ENCODE measurements at places on chromosomes 4 and X. TPM values are rescaled to one million over a fixed set of nuclear protein-coding genes. Genes with fewer than 3 reads are reported as not detected.

The FSTL5 gene
- total RNA-seq, result 0.12 TPM

DNA sequence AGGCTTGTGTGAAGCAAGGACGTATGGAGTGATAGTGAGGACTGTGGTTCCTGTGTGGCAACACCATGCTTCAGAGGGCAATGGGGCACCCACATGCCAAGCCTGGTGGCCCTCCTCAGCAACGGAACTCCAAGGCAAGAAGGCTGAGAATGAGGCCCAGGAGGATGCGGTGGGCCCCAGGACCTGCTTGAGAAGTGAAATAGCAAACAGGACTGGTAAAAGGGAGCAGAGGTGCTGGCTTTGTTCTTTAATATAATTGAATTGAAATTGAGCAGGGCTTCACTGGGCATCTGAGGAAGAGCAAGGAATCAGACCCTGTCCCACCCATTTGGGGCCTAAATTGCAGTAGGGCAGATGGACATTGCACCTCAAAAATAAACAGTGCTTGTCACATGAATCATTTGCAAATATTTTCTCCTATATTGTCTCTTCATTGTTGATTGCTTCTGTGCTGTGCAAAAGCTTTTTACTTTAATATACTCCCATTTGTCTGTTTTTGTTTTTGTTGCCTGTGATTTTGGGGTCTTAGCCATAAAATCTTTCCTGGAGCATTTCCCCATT, 2.3 kb downstream of the TMEM187 start:
- no peak for DNase-seq

DNA sequence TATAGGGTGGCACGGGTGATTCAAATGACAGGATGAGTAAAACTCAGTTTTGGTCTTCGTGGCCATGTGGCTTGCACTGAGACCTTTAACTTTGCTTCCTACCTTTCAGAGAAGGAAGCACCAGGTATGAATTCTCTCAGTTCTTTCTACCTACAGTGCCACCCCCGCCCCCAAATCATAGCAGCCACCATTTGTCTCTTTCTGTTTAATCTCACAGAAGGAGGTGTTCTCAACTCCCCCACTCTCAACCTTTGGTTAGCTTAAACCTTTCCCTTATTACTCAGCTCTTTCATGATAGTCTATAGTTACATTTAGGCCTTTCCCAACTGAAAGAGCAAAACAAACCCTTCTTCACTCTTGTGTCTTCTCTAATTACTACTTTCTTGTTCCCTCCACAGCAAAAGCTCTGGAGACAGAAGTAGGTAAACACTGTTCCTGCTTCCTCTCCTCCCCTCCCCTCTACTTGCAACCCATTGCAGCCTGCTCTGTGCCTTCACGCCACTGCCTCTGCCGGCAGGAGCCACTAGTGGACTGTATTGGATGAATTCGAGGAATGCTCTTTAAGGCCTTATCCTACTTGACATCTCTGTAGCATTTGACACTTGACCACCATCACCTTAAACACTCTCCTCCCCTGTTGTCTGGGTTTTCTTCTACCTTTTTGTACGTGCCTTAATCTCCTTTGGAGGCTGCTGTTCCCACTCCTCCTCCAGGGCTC, 123.7 kb downstream of the AFF1 start:
- DNase-seq, result peak; percentile 70

DNA sequence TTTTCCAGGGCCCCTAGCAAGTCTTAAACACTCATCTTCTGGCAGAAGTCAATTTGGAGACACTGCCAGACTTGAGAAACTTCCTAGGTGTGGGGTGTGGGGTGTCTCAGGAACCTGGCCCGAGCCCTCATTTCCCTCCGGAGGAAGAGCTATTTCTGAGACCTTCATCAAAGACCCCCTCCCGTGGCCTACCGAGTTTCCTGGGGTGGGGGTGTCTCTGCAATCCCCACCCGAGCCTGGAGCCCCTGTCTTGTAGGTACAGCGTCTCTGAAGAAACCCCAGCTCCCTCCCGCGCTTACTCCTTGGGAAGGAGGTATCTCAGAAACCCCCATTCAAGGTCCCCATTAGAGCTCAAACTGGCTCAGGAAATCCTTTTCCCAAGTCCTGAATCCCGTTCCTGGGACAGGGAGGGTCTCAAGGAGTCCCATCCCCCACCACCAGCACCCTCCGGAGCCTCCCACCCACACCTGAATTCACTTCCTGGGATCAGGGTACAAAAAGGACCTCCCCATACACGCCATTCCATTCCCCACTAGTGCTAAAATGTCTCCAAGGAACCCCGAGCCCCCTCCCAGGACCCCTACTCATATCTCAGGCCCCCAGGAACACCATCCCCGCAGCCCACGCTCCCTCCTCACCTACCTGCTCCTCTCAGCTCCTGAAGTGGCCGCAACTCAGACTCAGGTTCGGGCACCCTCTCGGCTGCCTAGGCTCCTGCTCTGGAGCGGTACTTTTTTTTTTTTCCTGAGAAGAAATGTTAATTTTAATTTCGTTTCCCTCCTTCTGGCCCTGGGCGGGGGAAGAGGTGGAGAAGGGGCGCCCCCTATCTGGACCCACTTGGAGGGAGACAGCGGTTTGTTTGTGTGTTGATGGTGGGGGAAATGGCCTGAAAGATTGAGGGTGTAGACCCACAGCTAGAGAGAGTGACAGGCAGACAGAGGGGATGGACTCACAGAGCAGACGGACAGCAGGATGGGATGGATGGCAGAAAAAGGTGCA, 1.1 kb downstream of the SLC38A5 start:
- DNase-seq, result no peak

The TLL1 gene
- total RNA-seq, result 6.8 TPM

DNA sequence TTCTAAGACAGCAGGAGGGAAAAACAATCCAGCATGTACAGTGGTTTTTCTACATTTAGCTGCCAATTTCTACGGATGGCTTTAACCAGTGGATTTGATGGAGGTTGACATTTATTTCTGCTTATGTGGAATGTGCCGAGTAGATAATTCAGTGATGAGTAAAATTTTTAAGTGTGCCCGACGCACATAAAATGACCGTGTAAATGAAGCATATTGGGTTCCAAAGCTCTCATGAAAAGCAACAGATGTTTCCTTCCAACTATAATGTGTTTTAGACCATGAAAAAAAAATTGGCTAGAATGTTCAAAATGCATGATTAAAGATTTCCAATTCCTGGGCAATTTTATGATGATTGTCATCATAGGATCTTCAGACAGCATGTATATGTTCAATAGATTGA, 14.1 kb downstream of the INPP4B start:
- DNase-seq, result no peak

The UGT8 gene
- total RNA-seq, result 0.39 TPM

The ARMCX2 gene
- total RNA-seq, result 28.9 TPM

- no peak for DNase-seq
These were observed 40.9 kb upstream of the PRSS48 start for GRCh38 chr4:151236036-151236435.

The LNX1 gene
- total RNA-seq, result 0.39 TPM

DNA sequence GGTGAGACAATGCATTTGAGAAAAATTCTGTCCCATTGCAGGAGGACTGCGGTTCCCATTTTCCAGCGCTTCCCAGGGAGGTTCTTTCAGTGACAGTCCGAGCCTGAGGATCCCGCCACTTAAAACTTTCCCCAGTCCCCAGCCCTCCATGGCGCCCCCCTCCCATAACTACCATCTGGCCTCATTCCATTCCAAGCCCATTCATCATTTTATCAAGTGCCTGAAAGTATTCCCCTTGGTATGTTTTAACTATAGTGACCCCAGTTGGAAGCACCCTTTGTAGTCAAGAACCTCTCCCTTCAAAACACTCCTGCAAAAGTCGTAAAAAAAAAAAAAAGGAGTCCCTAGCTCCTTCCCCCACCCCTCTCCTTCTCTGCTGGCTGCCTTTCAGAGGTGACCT, 1.2 kb downstream of the RASL11B start:
- no peak for DNase-seq

The SHISA3 gene
- 0.20 TPM for total RNA-seq

- DNase-seq, result peak; percentile 59
These were observed at the start of gene PCDH19 for GRCh38 chrX:100409610-100410590. Gene PCDH19, minus strand, starts transcription at chrX:100410273. Its CDS starts 1,676 bp downstream, at chrX:100408597.

DNA sequence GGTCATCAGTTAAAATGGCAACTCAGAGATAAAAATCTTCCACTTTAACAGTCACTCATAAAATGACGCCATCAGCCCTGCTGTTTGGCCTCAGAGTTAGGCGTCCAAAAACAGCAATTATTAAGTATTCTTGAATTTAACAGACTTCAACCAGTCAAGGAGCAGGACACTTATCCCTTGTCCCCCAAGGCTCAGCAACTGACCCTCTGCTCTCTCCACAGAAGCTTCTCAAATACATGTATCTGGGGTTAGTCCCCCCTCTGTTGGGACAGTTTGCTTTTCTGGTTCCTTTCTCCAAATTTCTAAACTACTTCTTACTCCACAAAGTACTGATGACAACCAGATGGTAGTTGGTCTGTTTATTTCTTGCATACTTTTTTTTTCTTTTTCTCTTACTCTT, 54.4 kb downstream of the SOD3 start:
- DNase-seq, result no peak

- no peak for DNase-seq
These were observed 15.5 kb downstream of the TNIP3 start for GRCh38 chr4:121148621-121149020.

DNA sequence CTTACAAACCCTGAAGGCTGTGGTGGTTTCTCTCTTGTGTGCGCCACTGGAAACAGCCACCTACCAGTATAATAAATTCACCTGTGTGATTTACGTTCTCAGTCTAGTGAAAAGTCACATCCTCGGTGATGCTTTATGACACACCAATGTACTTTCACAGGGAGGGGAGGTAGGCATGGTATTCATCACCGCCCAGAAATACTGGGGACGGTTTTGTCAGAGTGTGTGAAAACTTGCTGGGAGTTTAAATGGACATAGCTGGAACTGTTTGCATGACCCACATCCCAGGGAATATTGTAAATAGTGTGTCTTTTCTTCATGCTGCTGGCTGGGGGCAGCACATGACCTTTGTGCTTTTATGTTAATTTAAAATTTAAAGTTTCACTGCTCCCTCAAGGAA, 421.8 kb downstream of the MAPK10 start:
- DNase-seq, result no peak

The PDE5A gene
- total RNA-seq, result 42.0 TPM

The TNMD gene
- total RNA-seq, result not detected

DNA sequence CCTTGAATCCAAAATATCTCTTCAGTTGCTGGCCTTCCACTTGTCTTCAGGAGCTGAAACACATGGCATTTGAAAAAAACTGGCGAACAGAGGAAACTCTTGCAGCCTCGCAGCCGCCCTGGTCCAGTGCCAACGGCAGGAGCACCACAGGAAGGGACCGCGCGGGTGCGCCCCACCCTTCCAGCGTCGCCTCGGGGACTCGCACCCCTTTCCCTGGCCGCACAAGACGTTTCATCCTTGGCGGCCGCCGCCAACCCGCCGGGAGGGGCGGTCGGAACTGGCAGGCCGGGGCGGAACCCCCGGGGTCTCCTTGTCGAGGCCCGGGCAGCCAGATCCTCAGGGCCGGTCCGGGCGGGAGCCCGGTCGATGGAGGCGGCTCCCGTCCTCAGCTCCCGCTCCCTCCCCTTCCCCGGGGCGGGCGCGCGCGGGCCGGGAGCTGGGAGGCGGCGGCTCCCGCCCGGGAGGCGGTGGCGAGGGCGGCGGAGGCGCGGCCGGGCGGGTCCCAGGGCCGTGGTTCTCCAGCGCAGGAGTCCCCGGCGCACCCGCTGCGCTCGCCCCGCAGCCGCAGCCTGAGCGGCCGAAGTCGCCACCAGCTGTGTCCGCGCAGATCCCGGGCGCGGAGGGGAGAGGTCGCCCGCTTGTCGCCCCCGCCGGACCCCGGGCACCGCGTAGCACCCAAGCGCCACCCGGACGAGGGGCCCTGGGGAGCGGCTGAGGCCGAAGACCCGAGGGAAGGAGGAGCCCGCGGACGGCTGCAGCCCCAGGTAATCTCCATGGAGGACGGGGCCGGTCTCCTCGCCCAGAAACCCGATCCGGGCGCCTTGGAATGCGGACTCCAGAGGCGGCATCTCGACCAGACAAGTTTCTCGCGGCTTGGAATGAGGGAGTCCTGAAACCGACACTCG, 886 bp upstream of the NDST3 start:
- peak; percentile 37 for DNase-seq

DNA sequence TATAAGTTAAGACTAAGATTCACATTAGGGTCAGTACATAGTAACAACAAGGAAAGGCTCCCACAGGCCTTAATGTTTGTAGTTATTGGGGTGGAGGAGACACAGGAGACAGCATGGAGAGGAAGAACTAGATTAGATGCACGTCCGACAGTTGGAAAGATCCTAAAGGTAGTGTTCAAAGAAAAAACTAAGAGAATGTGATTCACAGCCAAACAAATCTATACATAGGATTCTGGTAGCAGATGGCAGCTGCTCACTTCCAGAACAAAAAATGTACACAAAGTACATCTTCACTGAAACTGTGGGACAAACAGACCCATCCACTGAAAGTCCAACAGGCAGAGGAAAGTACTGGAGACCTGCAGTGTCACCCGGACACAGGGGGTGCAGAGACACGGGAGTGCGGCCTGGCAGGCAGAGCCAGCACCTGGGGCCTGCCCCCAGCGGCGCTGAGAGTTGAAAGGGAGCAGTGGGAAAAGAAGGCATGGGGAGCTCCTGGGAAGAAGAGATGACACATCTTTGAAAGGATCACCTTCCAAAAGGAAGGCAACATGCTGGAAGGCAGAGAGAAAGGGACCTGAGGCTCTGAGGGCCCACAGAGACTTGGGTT, 40.0 kb downstream of the NELFA start:
- DNase-seq, result no peak

The HSFX1 gene
- 0.59 TPM for total RNA-seq

DNA sequence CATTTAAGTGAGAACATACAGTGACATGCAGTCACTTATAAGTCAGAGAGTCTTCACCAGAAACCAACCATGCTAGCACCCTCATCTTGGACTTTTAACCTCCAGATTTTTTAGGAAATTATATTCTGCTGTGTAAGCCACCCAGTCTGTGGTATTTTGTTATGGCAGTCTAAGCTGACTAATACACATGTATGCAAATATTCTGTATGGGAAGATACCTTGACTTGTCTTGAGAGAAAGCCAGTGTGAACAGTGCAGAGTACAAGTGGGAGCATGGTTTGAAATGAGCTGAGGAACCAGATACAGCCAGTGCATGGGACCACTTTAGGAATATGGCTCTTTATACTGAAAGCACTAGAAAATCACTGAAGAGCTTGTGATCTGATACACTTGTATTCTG, 110.4 kb upstream of the MAP9 start:
- DNase-seq, result no peak

DNA sequence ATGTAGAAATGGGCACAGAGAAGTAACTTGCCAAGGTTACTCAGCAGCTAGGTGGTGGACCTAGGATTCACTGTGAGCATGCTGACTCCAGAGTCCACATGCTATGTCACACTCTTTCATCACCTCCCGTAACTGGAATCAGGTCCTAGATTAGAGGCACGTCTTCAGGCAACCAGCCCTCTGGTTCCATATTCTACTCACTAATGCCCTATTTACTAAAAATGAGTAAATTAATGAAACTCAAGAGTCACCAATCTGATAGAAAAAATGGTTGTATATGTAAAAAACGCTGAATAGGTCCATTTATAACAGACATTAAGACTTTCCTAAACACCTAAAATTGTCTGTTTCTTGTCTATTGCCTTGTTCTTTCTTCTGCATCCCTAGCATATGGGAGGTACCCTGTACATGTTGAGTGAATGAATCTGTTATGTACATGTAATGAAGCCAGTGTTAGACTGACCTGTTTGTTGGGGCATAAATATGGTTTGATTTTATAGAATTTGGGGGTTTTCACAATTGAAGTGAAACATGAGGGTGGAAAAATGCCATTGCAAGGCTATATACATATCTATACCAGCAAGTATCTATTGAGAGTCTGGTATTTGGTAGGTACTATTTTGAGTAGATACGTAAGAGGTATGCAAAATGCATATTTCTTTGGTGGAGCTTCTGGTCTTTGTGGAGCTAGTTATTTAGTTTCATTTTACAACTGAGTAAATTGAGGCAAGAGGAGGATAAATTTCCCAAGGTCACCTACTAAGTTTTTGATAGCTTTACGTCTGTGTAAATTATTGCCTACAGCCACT, 7.5 kb upstream of the RUFY3 start:
- no peak for DNase-seq
